ENCODE measurements at places on chromosomes 5 and 9.

GRCh38 chr5:181248277-181248676 is 4.6 kb upstream of the RACK1 start:
- no peak for DNase-seq

GRCh38 chr5:171975262-171975876 is 31.1 kb downstream of the FBXW11 start:
- peak; percentile 72 for DNase-seq

GRCh38 chr9:130425741-130426466 is 18.9 kb upstream of the ASS1 start:
- no peak for DNase-seq

DNA sequence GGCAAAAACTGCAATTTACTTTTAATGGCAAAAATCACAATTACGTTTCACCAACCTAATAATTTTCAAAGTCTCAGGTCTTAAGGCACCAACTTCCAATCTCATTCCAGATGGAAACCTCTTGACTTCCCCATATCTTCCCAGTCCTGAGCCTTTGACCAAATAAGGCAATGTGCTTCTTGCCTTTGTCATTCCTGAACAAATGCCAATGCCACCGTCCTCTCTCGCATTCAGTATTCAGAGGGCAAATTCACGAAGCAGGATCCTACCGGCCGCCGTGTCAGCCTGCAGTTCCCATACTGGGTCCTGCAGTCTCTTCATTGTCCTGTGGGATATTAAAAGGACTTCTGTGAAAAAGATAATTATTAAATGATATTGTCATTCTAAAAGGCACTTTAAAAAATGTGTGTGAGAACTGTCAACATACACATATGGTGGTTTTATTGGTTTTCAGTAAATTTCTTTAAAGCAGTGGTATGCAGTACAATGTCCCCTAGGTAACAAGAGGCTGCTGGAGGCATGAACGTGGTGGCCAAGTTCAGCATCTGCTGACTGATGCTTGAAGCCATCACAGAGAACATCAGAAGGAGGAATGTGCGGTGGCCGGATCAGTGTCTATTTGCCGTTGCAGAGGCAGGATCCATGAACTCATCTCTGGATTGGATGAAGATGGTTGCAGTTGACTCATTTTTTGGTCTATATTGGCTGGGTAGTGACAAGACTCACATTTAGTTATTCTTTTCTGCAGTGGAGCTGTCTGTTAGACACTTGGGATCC is 101.4 kb upstream of the IRX4 start:
- no peak for DNase-seq

DNA sequence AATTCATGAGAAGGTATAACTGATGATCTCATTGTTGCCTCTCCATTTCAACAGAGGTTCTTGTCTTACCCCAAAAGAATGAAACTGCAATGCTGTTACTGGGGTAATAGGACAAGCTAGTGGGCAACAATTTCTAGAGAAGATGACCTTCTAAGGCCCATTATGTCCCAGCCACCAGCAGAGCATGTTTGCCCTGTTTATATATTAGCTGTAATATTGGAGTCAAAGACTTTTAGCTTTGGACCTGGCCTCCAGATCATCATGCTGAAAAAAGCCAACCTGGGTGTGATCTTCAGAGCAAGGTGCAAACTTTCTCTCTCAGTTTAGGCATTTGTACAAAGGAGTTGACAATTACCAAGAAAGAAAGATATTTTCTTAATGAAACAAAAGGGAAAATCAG is 3.4 kb downstream of the ALDOB start:
- no peak for DNase-seq

- no peak for DNase-seq
Measured at GRCh38 chr5:55483885-55484284, 50.9 kb downstream of the PLPP1 start.

DNA sequence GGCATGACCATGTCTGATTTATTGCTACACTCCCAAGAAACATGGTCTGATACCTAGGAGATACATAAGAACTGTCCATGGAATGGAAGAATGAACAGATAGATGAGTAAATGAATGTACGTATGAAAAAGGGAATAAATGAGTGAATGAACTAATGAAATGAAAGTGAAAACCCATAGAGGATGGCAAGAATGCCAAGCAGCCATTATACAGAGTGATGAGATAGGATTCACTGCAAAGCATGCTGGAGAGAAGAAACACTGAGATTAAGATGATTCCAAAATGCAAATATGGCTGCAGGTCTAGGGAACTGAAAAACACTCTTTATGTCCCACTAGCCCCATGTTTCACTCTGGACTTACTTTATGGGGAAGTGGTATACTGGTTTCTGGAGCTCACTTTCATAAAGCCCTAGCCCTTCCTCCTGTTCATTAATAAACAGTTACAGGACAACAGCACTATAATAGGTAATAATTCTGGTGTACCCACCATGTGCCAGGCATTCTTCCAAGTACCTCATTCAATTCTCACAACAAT is 170.3 kb upstream of the RAD23B start:
- no peak for DNase-seq

DNA sequence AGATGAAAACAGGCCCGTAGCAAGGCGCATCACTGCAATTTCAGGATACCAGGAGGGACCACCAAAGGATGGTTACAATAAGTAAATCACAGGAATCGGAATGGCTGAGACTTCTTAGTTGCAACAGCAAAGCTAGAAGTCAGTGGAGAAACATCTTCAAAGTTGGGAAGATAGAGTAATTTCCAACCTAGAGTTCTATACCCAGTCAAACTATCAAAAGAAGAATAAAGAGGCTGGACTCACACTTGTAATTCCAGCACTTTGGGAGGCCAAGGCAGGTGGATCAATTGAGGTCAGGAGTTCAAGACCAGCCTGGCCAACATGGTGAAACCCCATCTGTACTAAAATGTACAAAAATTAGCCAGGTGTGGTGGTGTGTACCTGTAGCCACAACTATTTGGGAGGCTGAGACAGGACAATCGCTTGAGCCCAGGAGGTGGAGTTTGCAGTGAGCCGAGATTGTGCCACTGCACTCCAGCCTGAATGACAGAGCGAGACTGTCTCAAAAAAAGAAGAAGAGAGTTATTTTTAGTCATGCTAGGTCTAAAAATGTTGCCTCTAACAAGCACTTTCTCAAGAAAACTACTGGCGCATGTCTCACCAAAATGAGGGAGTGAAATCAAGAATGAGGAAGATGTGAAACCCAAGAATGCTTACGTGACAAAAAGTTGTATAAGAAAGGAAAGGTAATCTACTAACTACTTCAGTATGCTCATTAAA is 267.7 kb downstream of the DENND1A start:
- DNase-seq = no peak

- DNase-seq = peak; percentile 41
Measured at GRCh38 chr9:113511856-113512761, 48.6 kb downstream of the RGS3 start.

DNA sequence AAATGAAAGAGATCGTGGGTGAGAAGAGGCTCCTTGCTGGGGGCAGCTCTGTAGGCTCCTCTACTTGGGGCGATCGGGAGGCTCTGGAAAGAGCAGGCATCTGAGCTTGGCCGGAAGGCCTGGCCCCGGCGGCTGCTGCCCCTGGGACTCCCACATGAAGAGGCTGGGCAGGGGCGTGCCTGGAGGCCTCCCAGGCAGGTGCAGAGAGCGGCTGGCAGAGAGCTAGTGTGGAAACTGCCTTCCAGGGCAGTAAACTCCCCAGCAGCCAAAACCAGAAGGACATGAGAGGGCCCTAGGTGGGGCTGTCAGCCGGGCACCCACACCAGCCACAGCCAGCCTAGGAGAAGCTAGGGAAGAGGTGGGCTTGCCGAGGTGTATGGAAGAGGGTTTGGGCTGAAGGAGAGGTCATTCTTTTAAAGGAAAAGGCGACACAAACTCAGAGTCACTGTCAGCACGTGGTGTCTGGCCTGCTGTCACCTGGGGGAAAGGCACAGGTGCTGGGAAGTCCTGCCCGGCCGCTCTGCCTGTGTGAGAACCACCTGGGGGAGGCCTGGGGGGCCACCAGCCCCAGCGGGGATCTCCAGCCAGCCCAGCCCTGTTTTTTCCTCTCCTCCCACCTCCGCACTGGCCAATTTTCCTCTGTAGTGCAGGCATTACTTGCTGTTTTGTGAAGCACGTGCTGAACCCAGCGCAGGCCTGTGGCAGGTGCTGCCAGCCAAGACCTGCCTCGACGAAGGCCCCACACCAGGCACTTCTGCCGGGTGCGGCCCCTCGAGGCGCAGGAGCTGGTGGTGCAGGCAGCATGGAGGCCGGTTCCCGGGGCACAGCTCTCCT is 44.8 kb upstream of the EGFL7 start:
- DNase-seq = no peak
